ENCODE measurements at places on chromosomes 2 and 18. TPM values are rescaled to one million over a fixed set of nuclear protein-coding genes. Genes with fewer than 3 reads are reported as not detected.
A peak's percentile ranks its signal among the peaks of the same experiment; 100 is the strongest.

DNA sequence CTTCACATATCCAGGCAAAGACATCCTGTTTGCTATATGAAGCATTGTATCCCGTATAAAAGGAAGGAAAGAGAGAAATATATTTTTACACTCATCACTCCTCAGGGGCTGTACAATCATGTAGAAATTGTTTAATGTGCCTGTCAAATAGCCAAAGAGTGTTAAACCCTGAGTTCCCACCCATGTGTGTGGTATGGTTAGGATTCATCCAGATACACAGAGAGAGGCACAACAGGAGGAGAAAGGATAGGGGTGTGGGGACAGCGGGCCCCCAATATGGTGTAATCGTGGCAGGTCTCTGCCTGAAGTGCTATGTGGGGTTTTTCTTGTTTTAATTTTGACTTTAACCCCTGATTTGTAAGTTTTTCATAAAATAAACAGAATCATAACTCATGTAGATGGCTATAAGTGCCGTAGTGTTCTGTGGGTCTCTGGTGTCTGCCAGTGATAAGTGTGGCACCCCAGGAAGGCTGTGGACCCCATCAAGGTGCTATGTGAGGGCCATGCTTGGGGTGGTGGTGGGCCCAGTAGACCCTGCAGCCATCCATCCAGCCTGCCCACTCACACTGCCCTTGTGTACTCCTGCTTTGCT lies 10.2 kb upstream of the IL18R1 start:
- no peaks in the 10 kb centered on the region for H3K36me3 ChIP-seq
- no peak overlapping the region for H3K4me3 ChIP-seq
- no peak for DNase-seq
- H3K4me1 ChIP-seq, result no peaks in the 10 kb centered on the region
- H3K27ac ChIP-seq, result no peak overlapping the region

- H3K27ac ChIP-seq, result no peak overlapping the region
- DNase-seq, result no peak
- no peaks in the 10 kb centered on the region for H3K4me1 ChIP-seq
Measured at GRCh38 chr18:13578400-13578799, 148.0 kb downstream of the FAM210A start.

GRCh38 chr2:149739171-149739882 lies 151.8 kb upstream of the MMADHC start:
- peaks cover 2% of the 10 kb centered on the region for H3K4me1 ChIP-seq
- DNase-seq, result no peak
- no peaks in the 10 kb centered on the region for H3K36me3 ChIP-seq
- no peak overlapping the region for H3K27ac ChIP-seq
- no peaks in the 10 kb centered on the region for H3K27me3 ChIP-seq
- no peak overlapping the region for H3K4me3 ChIP-seq

- H3K27me3 ChIP-seq, result no peaks in the 10 kb centered on the region
- no peaks in the 10 kb centered on the region for H3K4me1 ChIP-seq
- peak overlapping the region; percentile 28 for H3K4me3 ChIP-seq
- H3K27ac ChIP-seq, result no peak overlapping the region
Measured at GRCh38 chr2:241559323-241560161, 997 bp downstream of the BOK start.

DNA sequence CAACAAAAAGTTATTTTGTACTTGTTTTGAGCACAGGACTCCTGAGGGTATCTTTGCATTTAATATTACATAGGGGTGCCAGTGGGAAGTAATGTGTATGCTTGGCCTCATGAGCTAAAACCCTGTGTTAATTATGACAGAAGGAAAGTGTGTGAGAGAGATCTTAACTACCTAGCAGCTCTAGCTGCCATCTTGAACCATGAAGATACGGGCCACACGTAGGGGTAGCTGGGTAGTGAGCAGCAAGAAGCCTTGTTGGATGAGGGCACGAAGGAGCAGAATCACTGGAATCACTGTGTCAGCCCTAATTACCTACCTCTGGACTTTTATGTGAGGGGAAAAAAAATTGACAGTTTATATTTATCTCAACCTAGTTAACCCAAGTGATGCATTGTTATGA lies 15.4 kb upstream of the CASP10 start:
- no peak overlapping the region for H3K4me3 ChIP-seq
- DNase-seq, result no peak
- H3K4me1 ChIP-seq, result no peaks in the 10 kb centered on the region
- no peak overlapping the region for H3K27ac ChIP-seq

DNA sequence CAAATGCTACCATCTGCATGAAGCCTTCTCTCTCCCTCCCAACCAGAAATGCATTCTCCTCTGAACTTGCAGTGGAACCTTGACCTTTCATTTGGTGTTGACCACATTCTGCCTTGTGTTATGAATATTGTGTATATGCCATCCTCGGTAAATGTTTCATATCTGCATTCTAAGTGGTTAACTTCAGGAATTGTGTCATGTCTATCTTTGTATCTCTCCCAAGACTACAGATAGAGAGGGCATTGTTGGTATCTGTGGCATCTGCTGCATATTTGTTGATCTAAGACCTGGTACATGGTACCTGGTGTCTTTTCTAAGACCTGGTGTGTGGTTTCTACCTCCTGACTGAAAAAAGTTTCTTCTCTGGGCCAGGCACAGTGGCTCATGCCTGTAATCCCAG lies 34.0 kb downstream of the CASP10 start:
- no peak overlapping the region for H3K27ac ChIP-seq
- no peak for DNase-seq
- H3K27me3 ChIP-seq, result no peaks in the 10 kb centered on the region
- no peaks in the 10 kb centered on the region for H3K4me1 ChIP-seq
- H3K4me3 ChIP-seq, result no peak overlapping the region
- H3K36me3 ChIP-seq, result no peaks in the 10 kb centered on the region

GRCh38 chr2:150476809-150477302 lies 10.6 kb downstream of the RND3 start:
- peak overlapping the region; percentile 34 for H3K4me3 ChIP-seq
- no peaks in the 10 kb centered on the region for H3K27me3 ChIP-seq
- peak overlapping the region; percentile 81 for H3K27ac ChIP-seq
- H3K36me3 ChIP-seq, result no peaks in the 10 kb centered on the region
- no peak for DNase-seq

DNA sequence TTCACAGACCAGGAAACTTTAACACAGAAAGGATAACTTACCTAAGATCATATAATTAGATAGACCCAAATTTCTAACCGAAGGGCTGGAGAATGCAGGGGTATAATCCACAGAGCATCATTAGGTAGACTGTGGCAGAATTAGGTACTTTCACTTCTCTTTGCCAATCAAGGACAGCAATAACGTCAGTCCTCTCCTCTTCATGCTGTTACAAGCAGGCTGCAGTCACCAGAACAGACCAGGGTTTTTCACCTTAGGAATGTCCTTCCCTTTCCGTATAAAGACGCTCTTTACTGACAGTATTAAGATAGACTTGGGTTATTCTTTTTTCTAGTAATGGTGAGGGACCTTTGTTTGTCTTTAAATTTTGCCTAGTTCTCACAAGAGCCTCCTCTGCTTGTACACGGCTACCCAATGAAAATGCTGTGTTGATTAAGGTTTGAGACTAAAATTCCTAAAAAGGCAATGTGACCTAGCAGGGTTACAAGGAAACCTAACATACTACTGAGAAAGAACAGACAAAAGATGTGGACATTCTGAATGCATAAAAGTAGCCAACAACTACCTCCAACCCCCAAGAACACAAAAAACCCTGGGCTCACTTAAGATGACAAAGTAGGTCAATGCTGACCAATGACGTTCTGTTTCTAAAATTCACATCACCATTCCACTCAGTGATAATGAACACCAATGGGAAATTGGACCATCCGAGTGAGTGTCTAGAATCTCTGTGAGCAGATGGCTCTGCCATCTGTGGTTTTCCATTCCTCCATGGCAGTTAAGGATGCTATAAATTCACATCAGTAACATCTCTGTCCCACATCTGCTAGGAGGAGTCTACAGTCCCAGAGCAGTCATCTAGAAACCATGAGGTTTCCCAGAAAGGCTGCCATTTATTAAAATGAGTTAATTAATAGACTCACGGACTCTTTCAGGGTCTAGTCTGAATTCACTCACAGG lies 2.1 kb downstream of the PDIA6 start:
- H3K4me1 ChIP-seq, result no peaks in the 10 kb centered on the region
- H3K36me3 ChIP-seq, result no peaks in the 10 kb centered on the region
- no peak for DNase-seq
- H3K27ac ChIP-seq, result no peak overlapping the region
- H3K27me3 ChIP-seq, result no peaks in the 10 kb centered on the region
- H3K4me3 ChIP-seq, result no peak overlapping the region

DNA sequence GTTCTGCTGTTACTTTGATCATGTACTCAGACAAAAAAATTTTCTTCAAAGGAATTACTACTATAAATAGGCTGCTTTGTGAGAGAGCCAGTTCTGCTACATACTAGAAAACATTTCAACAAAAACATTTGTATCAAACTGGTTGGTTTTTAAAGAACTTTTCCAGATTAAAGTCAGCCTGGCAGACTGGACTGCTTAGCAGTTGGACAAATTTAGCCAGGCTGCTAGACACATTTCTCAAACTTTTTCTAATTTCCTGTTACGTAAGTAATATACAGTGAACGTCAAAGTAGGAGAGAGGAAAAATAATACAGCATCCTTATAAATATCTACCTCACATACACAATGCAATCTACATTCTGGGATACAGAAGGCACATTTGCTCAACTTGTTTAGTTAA lies 109.5 kb downstream of the SP3 start:
- H3K36me3 ChIP-seq, result no peaks in the 10 kb centered on the region
- no peaks in the 10 kb centered on the region for H3K27me3 ChIP-seq
- no peaks in the 10 kb centered on the region for H3K4me1 ChIP-seq
- no peak overlapping the region for H3K27ac ChIP-seq

- H3K27ac ChIP-seq, result no peak overlapping the region
- DNase-seq, result no peak
- no peaks in the 10 kb centered on the region for H3K4me1 ChIP-seq
- H3K27me3 ChIP-seq, result no peaks in the 10 kb centered on the region
- no peak overlapping the region for H3K4me3 ChIP-seq
Measured at GRCh38 chr2:234939576-234939975, 12.2 kb upstream of the SH3BP4 start.

DNA sequence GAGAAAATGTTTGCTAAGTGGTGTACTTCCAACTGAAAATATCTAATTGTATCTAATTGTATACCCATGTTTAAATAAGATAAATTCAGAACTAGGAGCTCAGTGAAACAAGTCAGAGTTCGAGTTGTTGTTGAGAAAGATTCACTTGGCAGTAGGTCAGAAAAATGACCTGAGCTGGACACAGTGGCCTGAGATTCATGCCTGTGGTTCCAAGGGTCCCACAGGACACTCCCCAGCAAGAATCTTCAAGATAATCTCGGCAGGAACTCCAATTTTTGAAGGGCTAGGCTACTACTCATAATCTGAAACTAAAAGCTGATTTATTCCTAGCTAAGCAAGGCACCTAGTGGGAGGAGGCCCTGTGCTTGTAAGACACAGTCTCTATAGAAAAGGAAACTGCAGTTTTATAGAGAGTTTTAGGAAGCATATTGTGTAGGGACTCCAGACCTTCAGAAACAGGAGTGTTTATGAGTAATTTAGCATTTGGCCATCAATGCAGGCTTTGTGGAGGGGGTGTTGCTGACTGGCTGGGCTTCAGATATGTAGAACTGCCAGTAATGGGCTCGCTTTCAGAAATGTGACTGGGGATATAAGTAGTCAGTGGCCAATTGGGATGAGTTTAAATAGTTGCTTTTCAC lies 43.2 kb downstream of the SP140 start:
- no peaks in the 10 kb centered on the region for H3K36me3 ChIP-seq
- H3K27ac ChIP-seq, result no peak overlapping the region
- H3K27me3 ChIP-seq, result no peaks in the 10 kb centered on the region
- no peak for DNase-seq
- no peak overlapping the region for H3K4me3 ChIP-seq
- H3K4me1 ChIP-seq, result no peaks in the 10 kb centered on the region

GRCh38 chr2:64327510-64328414 lies 126.2 kb upstream of the LGALSL start:
- H3K36me3 ChIP-seq, result no peaks in the 10 kb centered on the region
- no peak overlapping the region for H3K4me3 ChIP-seq
- DNase-seq, result peak; percentile 79
- H3K4me1 ChIP-seq, result no peaks in the 10 kb centered on the region
- H3K27ac ChIP-seq, result no peak overlapping the region

DNA sequence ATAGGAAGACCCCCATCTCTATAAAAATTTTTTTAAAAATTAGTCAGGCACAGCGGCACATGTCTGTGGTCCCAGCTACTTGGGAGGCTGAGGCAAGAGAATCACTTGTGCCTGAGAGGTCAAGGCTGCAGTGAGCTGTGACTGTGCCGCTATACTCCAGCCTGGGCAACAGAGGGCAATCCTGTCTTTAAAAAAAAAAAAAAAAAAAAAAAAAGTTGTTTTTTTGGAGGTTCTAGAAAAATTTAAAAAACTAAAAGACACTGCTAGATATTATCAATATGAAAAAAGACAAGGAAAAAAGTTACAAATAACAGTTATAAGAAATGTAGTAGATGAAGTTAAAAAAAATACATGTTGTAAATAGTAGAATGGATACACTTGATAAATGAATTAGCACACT lies 56.1 kb upstream of the C2orf15 start:
- H3K27me3 ChIP-seq, result no peaks in the 10 kb centered on the region
- DNase-seq, result no peak

DNA sequence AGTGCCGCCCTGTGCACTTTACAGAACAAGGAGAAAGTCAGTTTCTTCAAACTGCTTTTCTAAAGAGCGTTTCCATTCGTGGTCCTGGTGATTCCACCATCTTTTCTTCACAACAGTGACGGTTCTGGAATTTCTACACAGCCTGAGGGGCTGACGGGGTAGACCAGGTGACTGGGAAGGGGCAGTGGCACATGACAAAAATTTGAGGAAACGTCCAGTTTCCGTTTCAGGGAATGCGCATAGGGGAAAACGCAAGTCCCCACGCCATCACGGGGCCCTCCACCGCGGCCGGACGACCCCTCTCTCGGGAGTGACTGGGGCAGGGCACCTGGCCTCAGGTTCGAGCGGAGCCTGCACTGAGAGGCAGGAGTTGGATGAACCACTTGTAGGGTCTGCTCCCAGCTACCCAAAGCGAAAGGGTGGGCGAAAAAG lies 980 bp upstream of the SPTBN1 start:
- no peaks in the 10 kb centered on the region for H3K36me3 ChIP-seq
- no peaks in the 10 kb centered on the region for H3K27me3 ChIP-seq
- H3K27ac ChIP-seq, result peak overlapping the region; percentile 37
- H3K4me1 ChIP-seq, result no peaks in the 10 kb centered on the region
- H3K4me3 ChIP-seq, result peak overlapping the region; percentile 60
- peak; percentile 55 for DNase-seq

GRCh38 chr2:727071-727470 lies 49.9 kb upstream of the TMEM18 start:
- no peaks in the 10 kb centered on the region for H3K4me1 ChIP-seq
- no peaks in the 10 kb centered on the region for H3K27me3 ChIP-seq
- H3K36me3 ChIP-seq, result no peaks in the 10 kb centered on the region
- H3K27ac ChIP-seq, result no peak overlapping the region

GRCh38 chr2:149330127-149331022 lies at the start of gene LYPD6:
Gene LYPD6, plus strand, starts transcription at chr2:149330587. Its CDS starts 107,122 bp downstream, at chr2:149437709.
- no peaks in the 10 kb centered on the region for H3K36me3 ChIP-seq
- H3K27ac ChIP-seq, result no peak within 1 kb of the TSS
- H3K4me1 ChIP-seq, result no peaks in the 10 kb centered on the region
- no peaks in the 10 kb centered on the region for H3K27me3 ChIP-seq
- H3K4me3 ChIP-seq, result peak within 1 kb of the TSS; percentile 65

Gene C1GALT1C1L
- polyA plus RNA-seq, result 1.9 TPM

Gene ACKR3
- 7.0 TPM for polyA plus RNA-seq

Gene ENOSF1
- 15.5 TPM for polyA plus RNA-seq

Gene DOK6
- 2.1 TPM for polyA plus RNA-seq

Gene SIX3
- polyA plus RNA-seq, result not detected

Gene TXNDC2
- not detected for polyA plus RNA-seq

Gene UBE2F
- 53.3 TPM for polyA plus RNA-seq

Data from aorta (tissue), 5 donors.